ENCODE measurements at places on chromosomes 2 and 18.
A peak's percentile ranks its signal among the peaks of the same experiment; 100 is the strongest.

DNA sequence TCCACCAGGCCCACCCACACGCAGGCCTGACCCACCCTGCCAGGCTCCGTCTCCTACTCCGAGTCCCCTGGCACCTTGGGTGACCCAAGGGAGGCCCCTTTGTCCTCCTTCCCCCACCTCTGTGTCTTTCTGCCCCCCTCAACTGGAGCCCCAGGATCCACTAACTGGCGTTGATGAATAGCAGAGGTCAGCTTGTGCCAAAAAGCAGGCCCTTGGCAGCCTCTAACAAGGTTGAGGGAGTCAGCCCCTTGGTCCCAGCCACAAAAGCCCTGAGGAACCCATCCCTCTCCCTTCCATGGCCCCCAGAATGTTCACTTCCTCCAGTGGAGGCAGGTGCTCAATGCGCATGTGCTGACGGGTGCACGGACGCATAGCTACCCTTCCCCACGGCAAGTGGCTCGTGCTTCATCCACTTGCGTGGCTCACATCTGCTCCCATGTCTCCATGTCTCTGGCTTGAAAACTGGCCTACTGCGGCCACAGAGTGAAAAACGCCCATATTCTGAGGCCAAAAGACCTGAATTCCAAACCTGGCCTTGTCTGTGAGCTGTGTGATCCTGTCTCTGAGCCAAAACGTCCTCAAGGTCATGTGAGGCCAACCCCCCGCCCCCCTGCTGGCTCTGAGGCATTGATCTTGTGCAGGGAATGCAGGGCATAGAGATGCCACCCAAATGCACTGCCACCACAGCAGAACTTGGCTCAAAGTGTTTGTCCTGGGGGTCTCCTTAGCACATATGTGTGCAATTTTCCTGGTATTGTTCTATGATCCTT, 19.0 kb upstream of the PTMA start:
- no peak for DNase-seq

DNA sequence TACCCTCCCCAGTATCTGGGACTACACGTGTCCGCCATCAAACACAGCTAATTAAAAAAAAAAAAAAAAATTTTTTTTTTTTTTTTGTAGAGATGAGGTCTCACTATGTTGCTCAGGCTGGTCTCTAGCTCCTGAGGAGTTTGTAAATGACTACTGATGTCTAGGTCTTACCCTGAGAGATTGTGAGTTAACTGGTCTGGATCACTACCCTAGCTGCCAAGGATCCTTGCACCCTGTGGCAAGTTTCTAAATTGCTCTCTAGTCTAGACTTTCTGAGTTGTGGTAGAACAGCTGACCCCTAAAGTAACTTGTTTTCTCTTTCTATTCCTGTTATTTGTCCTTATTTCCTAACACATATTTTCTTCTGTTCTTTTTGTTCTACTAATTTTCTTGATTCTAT, 44.5 kb downstream of the ABHD3 start:
- no peak for DNase-seq

- DNase-seq, result no peak
Measured at GRCh38 chr2:9029721-9030120, 26.2 kb upstream of the MBOAT2 start.

DNA sequence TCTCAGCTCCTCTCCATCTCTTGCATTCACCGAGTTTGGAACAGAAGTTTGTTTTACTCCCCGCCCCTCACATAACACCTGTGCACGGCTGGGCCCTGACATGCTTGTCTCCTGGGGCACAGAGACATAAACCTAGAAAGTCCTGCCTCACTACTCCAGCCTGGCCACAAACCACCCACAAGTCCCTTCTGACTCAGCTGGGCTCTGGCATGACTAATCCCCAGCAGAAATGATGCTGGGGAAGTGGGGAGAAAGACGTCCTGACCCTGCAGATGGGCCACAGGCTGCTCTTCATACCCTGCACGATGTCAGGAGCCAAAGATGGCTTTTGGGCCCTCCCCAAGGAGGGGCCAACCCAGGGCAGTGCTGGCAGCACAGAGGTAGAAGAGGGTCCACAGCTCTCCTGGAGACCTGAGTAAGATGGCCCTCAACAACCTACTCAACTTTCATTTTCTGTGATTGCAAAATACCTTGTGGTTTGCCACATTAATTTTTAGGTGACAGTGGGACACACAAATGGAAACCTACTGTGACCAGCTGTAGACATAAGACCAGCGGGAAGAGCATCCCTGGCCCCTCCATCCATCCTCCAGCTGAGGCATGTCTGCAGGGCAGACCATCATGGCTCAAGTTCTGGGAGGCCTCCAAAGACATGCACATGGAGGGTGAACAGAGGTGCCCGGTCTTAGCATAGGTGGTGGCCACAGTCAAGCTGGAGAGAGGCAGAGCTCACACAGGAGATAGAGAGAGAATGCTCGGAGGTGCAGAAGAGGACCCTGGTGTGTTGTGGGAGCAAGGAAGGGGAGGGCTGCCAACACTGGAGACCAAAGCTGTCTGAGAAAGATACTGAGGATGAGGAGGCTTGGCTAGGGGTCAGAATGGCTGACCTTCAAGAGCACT, 40.0 kb downstream of the DNMT3A start:
- peak; percentile 84 for DNase-seq

DNA sequence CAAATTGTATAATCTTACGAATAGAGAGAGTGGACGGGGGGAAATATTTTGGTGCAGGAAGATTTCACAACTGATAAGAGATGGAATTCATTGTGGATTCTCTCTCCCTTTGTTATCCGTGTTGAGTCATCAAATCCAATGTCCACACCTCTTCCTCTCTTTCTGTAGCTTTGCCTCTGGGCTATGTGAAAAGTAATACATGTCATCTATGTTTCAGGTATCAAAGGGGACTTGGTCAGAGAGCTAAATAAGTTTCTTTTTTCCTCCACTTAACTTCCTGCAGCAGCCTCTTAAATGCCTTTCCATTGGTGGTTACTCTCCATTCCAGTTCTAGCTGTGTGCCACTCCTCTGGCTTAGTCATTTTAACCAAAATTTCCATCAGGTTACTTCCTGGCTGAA, 169.3 kb upstream of the NXPH2 start:
- DNase-seq, result no peak

DNA sequence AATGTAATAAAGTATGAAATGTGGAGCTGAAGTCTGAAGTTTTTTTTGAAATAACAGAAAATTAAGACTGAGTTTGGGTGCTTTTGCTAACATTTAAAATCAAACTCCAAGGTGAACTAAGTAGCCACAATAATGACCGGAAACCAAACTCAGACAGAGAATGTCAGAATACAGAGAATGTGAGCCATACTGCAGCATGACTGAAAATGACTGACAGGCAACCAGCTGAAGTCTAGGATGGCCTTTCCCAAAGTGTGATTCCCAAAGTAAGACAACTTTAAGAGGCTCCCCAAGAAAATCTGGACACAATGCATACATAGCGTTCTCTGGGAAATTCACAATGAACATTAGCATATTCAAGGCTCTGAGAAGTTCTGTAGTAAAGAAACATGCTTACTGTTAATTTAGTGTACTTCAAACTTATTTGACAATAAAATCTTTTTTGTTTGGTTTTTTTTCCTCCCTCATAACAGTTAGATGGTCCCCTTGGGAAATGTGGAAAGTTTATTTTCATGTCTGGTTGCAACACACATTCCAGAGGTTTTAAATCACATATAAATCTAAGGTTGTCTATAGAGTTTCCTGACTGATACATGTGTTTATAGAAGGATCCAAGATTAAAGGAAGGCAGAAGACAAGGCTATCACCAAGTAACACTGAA, 28.6 kb downstream of the PLA2R1 start:
- DNase-seq, result no peak

DNA sequence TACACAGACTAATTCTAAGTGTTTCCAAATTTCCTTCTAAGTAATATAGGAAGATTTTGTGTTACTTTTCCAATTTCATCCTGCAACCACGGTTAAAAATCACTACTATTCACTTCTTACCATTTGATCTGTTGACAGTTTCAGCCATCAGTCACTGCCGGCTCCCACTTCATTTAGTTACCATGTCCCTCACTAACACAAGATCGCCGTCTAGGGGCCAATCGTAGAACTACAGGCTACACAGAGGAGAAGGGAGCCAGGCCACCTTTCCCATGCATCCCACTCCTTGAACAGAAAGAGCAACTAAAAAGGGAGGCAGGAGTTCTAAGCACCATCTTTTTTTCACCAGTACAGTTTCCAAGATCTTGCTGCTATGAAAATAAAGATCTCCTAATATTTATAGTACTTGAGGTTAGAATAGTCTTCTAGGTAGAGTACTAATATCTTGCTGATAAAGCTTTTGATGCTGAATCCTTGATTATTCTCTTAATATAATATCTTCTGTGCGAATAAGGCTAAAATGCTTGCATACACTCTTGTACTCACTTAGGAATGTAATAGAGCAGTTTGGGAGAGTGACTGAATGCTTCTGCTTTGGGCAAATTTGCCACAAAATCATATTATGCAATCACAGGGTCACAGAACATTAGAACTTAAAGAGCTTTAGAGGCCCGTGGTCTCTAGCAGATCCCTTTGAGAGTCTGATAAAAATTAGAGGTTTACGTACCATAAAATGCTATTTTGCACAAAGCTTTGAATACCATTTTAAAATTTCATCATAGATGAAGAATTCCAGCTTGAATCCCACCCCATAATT, 39.5 kb upstream of the CYP1B1 start:
- DNase-seq, result peak; percentile 87

DNA sequence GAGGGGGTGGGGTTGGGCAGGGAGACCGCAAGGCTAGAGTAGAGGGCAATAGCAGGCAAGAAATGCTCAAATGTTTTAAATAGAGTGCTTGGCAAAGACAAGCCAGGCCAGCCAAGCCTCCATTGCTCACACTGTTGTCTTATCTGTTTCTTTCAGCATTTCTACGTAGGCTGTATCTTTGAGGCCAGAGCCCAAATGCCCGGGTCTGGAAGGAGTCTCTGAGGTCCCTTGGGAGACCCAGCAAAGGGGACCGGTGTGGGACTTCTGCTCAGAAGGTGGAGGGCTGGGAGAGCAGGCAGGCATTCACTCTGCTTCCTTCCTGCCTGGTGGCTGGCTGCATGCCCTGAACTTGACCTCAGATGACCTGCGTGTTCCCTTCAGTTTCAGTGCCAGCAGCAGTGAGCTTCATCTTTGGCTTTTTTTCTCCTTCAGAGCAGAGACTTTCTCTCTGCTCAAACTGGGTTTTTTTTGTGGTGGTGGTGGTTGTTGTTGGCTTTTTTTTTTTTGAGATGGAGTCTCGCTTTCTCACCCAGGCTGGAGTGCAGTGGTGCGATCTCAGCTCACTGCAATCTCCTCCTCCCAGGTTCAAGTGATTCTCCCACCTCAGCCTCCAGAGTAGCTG, 13.7 kb upstream of the TET3 start:
- peak; percentile 64 for DNase-seq

- DNase-seq, result no peak
Measured at GRCh38 chr2:58734365-58734764, 493.2 kb upstream of the FANCL start.

DNA sequence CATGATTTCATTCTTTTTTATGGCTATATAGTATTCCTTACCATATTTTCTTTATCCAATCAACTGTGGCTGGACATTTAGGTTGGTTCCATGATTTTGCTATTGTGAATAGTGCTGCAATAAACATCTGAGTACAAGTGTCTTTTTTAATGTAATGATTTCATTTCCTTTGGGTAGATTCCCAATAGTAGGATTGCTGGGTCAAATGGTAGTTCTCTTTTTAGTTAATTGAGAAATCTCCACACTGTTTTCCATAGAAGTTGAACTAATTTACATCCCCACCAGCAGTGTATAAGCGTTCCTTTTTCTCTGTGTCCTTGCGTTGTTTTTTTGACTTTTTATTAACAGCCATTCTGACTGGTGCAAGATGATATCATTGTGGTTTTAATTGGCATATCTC, 59.1 kb upstream of the IL1RL1 start:
- DNase-seq, result no peak

DNA sequence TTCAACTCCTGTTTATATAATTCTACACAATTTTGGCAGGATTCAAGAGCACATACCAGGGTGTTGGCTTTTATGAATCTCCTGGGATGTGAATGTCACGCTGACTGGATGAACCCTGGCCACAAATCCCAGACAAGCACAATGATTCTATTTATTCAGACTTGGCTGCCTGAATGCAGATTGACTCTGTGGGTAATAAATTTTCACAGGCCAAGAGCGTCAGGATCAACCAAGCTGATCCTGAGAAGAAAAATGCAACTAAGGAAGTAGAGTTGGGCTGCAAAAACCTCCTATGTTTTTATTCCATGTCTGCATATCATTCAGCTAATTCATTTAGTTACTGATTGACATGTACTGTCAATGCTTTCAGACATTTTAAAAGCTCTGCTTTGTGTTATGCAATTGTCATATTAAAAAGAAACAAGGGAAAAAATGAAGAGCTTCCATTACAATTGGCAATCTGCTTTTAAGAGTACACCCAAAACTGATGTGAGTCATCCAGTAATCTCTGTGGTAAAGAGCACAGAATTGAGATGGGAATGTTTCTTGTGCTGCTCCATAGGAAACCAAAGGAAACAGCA, 173.0 kb upstream of the REV1 start:
- no peak for DNase-seq

GRCh38 chr2:153391131-153391530, 87.4 kb downstream of the RPRM start:
- DNase-seq, result no peak

DNA sequence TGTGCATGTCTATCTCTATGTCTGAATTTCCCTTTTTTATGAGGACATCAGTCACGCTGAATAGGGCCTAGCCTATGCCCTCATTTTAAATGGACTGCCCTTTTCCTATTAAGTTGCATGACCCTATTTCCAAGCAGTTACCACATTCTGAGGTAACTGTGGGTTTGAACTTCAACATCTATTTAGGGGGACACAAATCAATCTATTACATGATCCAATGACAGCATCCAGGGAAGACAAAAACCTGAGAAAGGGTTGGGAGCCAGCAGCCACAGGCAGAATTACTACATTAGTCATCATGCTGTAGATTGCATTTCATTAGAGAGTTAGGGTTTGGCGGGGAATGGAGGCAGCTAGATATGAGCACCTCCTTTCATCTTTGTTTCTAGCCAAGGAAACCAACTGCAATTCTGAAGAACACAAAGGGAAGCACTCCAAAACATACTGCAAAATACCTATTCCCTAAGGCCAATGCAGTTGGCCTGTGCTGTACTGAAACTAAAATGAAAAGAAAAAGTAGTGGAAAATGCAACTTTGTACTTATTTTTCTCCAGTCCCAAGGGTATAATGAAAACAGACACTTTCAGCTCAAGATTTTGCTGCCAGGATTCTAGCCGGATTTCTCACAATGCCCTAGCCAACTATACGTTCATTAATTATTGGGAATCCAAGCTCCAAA, 40.4 kb upstream of the C1D start:
- no peak for DNase-seq

GRCh38 chr18:31587529-31587928, 4.1 kb upstream of the TTR start:
- no peak for DNase-seq

DNA sequence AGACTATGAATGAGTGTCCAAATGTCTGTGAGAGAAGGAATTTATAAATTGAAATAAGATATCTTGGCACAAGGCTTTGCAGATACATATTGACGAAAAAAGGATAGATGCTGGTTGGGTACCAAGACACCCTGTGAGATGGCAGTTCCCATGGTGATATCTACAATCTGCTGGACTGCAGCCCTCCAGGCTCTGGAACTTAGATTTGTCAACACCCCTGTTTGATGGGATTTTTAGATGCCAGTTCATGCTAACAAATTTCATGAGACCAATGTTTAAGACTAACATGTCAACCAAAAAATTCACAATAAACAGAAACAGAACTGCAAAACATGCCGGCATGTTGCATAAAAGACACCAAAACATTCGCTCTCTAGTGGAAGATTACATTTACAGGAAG, 400.3 kb upstream of the CNTNAP5 start:
- no peak for DNase-seq

GRCh38 chr18:77148289-77148688, 15.7 kb upstream of the MBP start:
- DNase-seq, result no peak

GRCh38 chr2:69055688-69056470, 42.9 kb downstream of the ANTXR1 start:
- no peak for DNase-seq
